GM23248 (cell line): ENCODE measurements at places on chromosomes 7 and 10. TPM values are rescaled to one million over a fixed set of nuclear protein-coding genes. Genes with fewer than 3 reads are reported as not detected.

NPY gene
- total RNA-seq = not detected in 2 replicates

NEUROG3 gene
- total RNA-seq = not detected in 2 replicates

CCZ1 gene
- total RNA-seq = 82.1 and 97.0 TPM in 2 replicates

C10orf105 gene
- not detected in 2 replicates for total RNA-seq

DNA sequence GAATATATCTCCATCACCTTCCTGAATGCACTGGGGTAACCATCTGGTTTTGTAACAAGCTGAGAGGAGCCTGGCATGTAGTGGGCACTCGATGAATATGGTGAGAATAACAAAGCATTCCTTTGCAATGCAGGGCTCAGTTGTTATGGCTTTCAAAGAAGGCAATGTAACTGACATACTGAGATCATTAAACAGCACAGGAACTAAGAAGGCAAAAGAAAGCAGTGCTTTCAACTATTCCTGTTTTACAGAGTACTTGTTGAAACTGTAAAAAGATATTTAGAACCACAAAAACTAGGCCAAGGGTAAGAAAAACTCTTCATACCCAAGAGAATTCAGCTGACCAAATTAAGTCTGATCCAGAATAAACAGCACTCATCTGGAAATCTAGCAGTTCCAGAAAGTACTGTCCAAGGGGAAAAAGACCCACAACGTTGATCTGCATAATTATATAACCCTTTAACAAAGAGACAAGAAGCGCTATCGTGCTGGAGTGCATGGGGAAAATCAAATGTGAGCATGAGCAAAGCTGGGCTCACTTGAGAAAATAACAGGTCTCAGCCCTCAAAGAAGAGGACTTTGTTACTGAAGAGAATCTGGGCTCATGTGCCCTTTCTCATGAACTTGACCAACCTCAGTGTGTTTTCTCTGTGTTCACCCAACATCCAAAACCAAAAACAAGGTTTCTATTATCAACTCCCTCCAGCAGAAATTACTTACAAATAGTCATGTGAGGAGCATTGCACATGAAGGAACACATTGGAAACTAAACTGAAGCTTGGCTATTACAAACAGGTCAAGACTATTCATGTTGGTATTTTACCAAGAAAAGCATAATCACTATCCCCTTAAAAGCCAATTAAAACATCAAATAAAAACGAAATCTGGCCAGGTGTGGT, 116.2 kb downstream of the AVL9 start:
- no peak for DNase-seq

GRCh38 chr10:86075512-86075911, 291.1 kb downstream of the GRID1 start:
- no peak for DNase-seq

- DNase-seq = no peak
Observed at GRCh38 chr7:32676249-32676941, 181.1 kb downstream of the AVL9 start.

GRCh38 chr10:78794736-78795455, 273.9 kb upstream of the ZMIZ1 start:
- no peak for DNase-seq

GRCh38 chr10:28939281-28940157, 262.2 kb downstream of the BAMBI start:
- peak; percentile 33 for DNase-seq
